ENCODE measurements at places on chromosomes 11 and 22.

GRCh38 chr11:92246630-92247029 is 22.0 kb downstream of the FAT3 start:
- DNase-seq, result no peak

DNA sequence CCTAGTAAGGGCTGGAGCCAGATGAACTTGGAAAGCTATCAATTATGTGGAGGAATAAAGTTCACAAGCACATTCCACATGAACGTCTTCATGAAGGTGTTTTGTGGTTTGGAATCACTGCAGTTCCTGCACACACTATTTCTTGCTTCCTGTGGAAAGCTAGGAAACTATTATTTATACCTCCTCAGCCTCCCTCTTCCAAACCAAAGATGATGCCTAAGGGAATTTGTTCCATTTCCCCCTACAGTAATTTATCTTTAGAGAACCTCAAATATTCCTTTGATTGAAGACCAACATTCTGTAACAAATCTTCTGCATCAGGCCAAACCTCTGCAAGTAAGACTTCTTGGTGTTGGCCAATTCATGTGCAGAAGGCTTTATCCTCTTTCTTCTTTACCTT is 115.8 kb upstream of the ARHGAP20 start:
- DNase-seq, result no peak

GRCh38 chr11:35912883-35913624 is 30.8 kb upstream of the LDLRAD3 start:
- DNase-seq, result no peak

DNA sequence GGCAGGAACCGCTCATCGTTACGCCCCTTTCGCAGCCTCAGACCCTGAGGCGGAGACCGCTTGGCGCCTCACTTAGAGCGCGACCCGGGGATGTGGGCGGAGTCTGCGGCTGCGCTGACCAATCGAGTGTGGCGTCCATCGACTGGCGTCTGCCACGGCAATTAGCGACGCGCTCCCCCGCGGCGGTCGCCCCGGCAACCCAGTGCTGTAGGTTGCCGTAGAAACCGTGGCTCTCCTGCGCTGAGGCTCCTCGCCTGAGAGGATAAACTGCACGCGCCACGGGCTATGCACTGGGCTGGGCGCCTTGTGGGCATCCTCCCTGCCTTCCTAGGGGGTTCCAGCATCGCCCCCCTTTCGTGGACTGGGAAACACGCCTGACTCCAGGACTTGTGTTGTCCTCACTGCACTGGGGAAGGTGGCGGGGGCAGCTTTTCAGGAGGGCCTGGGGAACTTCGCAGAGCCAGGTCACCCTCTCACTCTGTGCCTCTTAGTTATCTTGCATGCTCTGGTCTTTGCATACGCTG is 701 bp upstream of the P2RX6 start:
- DNase-seq, result peak; percentile 97

GRCh38 chr11:14290422-14290821 is 68.6 kb downstream of the RRAS2 start:
- no peak for DNase-seq

GRCh38 chr22:19916941-19917340 is 24.6 kb upstream of the COMT start:
- no peak for DNase-seq

DNA sequence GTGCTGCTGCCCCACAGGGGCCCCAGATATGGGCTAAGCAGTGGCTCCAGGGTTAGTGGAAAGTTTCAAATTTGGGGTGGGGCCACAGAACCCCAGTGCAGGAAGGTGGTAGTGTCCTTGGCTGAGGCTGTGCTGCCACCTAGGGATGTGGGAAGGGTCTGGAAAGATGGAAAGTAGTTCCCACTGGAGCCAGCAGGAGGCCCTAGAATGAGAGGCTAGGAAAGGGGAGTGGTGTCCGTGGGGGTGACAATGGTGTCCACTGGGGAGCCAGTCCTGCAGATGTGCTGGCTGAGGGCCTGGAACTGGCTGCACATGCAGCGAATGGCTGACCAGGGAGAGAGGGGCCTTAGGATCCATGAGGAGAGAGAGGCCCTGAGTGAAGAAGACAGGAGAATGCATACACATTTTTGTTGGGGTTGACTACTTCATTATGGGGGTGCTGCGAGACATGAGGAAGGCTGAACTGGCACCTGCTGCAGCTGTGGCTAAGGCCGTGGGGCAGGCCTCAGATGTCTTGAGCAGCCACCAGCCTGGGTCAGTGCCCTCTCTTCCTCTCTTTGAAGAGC is 21.1 kb downstream of the RFPL3 start:
- DNase-seq, result peak; percentile 73

GRCh38 chr11:64757549-64758329 is 2.0 kb downstream of the PYGM start:
- DNase-seq, result no peak

Measured in hematopoietic multipotent progenitor cell treated with erythropoietin and hydrocortisone succinate and interleukin-3 and kit ligand, for 4 days (in vitro differentiated cells).